AG08395 (cell line): ENCODE measurements at places on chromosomes 2 and 18.

- no peak for DNase-seq
Observed at GRCh38 chr18:63320975-63321265, 1.4 kb upstream of the BCL2 start.

- peak; percentile 82 for DNase-seq
Observed at GRCh38 chr2:119491776-119492525, 32.3 kb downstream of the SCTR start.

DNA sequence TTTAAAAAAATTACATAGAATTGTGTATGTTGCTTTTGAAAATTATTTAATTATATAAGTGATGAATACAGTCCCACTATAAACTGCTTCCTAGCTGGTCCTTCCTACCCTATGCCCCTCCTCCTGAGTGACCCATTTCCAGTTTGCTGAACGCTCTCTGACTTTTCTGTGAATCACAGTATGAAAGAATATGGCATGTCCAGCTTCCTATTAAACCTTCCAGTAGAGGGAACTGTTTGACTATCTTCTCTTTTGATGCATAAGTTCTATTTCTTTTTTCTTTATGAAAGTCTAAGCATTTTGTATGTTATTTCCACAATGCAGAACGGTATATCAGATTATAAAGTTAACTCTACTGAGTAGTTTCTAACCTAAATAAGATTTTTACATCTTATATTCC is 41.3 kb downstream of the PSMG2 start:
- peak; percentile 75 for DNase-seq

- no peak for DNase-seq
Observed at GRCh38 chr18:62987055-62987830, 271.9 kb downstream of the PHLPP1 start.

- DNase-seq: no peak
Observed at GRCh38 chr2:100184055-100184737, 41.8 kb upstream of the AFF3 start.

DNA sequence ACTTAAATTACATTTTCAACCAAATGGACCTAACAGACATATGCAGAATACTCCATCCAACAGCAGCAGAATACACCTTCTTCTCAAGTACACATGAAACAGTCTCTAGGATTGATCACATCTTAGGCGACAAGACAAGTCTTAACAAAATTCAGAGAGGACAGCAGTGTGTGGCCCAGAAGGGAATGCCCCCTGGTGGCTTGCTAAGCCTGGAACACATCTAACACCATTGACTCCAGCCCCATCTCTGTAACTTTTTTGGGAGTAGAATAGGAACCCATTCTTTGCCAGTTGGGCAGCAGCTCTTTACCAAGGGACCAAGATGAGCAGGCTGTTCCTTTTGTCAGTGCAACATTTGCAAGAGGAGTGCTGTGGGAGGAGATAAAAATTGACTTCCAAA is 249.9 kb downstream of the PLCL1 start:
- peak; percentile 55 for DNase-seq

DNA sequence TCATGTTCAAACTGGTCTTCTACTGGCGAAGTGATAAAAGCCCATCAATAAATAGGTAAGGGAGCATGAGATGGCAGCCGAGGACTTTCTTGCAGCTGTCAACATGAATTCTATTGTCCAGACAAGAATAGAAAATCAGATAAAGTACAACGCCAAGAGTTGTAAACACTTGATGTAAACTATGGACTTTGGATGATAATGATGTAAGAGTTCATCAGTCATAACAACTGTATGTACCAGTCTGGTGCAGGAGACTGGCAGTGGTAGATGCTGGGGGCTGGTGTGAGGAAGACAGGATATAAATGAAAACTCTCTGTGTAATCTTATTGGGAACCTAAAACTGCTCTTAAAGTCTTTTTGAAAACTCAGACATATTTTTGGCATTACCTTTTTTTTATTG is 155.9 kb upstream of the RASGRP3 start:
- no peak for DNase-seq
